ENCODE measurements at places on chromosomes 7 and 10. TPM values are rescaled to one million over a fixed set of nuclear protein-coding genes. Genes with fewer than 3 reads are reported as not detected.

- DNase-seq, result no peak
- no peaks in the 10 kb centered on the region for H3K4me1 ChIP-seq
- H3K4me3 ChIP-seq, result no peak overlapping the region
These were observed 50.1 kb downstream of the COL1A2 start for GRCh38 chr7:94444813-94445212.

DNA sequence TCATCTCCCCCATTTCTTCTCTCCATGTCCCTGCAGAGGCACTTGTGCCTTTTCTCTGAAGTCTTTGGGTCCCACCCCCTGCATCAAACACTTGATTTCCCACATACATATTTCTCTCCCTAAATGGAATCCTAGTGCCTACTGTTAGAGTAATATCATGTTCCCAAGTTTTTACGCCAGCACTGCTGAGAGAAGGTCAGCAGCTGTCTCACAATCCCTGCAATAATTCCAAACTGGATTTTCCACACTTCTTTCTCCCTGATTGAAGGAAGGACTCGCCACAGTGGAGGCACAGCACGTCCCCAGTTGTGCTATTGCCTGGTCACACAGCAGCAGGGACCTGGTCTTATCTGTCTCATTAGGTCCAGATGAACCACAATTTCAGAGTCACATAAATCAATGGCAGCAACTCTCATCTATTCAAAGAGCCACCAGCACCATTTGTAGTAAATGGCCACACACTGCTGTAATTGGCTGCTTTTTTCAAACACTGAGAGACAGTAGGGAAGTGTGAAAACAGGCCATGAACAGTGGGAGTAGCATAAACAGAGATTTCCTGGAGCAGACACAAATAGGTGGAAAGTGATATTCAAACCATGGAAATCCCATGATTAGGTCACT lies 605.5 kb downstream of the XPNPEP1 start:
- H3K27ac ChIP-seq, result no peak overlapping the region
- no peak for DNase-seq
- H3K27me3 ChIP-seq, result no peaks in the 10 kb centered on the region

DNA sequence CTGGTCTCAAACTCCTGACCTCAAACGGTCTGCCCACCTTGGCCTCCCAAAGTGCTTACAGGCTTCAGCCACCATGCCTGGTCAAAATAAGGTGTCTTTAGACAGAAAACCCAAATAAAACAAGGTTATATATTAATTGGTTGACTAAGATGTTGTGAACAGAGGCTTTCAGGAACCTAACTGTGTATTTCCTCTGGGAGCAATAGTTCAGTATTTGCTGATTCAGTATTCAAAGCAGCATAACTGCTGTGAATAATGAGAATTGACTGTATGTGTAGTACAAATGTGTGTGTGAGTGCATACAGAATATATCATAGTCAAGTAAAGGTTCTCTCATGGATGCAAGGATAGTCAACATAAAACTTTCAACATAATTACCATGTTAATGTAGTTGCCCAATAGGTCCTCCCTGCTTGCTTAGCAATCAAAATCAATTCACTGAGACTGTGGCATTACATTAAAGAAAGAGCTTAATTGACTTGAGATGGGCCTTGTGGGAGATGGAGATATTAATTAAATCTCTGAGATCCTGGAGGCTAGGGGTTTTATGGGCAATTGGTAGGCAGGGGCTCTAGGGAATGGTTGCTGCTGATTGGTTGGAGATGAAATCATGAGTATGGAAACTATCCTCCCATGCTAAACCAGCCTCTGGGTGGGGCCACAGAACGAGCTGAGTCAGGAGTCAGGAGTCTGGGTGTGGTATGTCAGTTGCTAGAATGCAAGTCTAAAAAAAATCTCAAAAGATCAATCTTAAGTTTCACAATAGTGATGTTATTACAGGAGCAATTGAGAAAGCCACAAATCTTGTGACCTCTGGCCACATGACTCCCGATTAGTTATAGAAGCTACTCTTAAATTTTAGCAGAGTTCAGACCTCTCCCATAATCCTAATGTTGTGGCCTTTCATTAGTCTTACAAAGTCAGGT lies 162.7 kb downstream of the AKR1D1 start:
- peaks cover 44% of the 10 kb centered on the region for H3K4me1 ChIP-seq
- DNase-seq, result no peak
- no peak overlapping the region for H3K4me3 ChIP-seq
- peak overlapping the region; percentile 32 for H3K27ac ChIP-seq

- no peaks in the 10 kb centered on the region for H3K36me3 ChIP-seq
- H3K27me3 ChIP-seq, result no peaks in the 10 kb centered on the region
- DNase-seq, result peak; percentile 86
- no peak overlapping the region for H3K4me3 ChIP-seq
- no peak overlapping the region for H3K27ac ChIP-seq
These were observed 29.8 kb downstream of the PLAU start for GRCh38 chr10:73940634-73941221.

DNA sequence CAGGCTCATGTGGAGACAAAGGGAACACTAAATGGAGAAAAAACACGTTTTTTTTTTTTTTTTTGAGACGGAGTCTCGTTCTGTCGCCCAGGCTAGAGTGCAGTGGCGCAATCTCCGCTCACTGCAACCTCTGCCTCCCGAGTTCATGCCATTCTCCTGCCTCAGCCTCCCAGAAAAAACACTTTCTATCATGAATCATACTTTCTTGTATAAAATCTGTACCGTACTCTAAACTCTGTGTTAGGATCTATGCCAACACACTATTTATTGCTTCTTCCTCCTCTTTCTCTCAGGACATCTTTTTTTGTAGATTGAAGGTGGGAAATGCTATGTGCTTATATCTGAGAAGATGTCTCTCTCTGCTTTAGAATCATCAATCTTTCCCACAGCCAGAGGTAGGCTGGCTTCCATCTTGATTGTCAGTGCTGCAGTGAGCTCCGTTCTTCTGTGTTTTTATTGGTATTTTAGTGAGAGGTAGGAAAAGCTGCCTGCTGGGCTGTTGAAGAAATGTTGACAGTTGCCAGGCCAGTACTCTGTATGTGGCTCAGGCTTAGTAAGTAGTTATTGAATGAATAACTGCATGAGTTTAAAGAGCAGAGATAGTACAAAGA lies 101.1 kb downstream of the GPR85 start:
- no peaks in the 10 kb centered on the region for H3K4me1 ChIP-seq
- no peak for DNase-seq
- H3K27ac ChIP-seq, result no peak overlapping the region
- no peaks in the 10 kb centered on the region for H3K36me3 ChIP-seq
- H3K27me3 ChIP-seq, result no peaks in the 10 kb centered on the region

GRCh38 chr7:157938211-157938610 lies 601.4 kb downstream of the DNAJB6 start:
- no peak for DNase-seq
- H3K4me3 ChIP-seq, result no peak overlapping the region
- H3K4me1 ChIP-seq, result no peaks in the 10 kb centered on the region
- no peak overlapping the region for H3K27ac ChIP-seq
- H3K27me3 ChIP-seq, result no peaks in the 10 kb centered on the region
- no peaks in the 10 kb centered on the region for H3K36me3 ChIP-seq

CALML5 gene
- not detected for total RNA-seq

OR2A7 gene
- 5.3 TPM for total RNA-seq

MMD2 gene
- total RNA-seq, result not detected

CNTNAP2 gene
- 3.9 TPM for total RNA-seq

MMRN2 gene
- 7.6 TPM for total RNA-seq

SPDYE1 gene
- not detected for total RNA-seq

BMPER gene
- total RNA-seq, result 7.3 TPM
